ENCODE measurements at places on chromosomes 7 and 10. TPM values are rescaled to one million over a fixed set of nuclear protein-coding genes. Genes with fewer than 3 reads are reported as not detected.

DNA sequence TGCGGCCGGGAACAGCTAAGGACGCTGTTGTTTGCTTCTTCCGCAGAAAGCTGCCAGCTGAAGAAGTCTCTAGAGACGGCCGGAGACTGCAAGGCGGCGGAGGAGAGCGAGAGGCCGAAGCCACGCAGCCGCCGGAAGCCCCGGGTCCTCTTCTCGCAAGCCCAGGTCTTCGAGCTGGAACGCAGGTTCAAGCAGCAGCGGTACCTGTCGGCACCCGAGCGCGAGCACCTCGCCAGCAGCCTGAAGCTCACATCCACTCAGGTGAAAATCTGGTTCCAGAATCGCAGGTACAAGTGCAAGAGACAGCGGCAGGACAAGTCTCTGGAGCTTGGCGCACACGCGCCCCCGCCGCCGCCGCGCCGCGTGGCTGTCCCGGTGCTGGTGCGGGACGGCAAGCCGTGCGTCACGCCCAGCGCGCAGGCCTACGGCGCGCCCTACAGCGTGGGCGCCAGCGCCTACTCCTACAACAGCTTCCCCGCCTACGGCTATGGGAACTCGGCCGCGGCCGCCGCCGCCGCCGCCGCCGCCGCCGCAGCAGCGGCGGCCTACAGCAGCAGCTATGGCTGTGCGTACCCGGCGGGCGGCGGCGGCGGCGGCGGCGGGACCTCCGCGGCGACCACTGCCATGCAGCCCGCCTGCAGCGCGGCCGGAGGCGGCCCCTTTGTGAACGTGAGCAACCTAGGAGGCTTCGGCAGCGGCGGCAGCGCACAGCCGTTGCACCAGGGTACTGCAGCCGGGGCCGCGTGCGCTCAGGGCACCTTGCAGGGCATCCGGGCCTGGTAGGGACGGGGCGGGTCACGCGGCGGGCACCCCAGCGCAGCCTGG is 2.4 kb downstream of the NKX2-3 start:
- peak; percentile 38 for DNase-seq

GRCh38 chr10:110857265-110858171 is 14.2 kb upstream of the PDCD4 start:
- no peak for DNase-seq

The SLC18A2 gene
- total RNA-seq: not detected

- no peak for DNase-seq
These were observed 10.1 kb downstream of the NFKB2 start for GRCh38 chr10:102405632-102406031.

DNA sequence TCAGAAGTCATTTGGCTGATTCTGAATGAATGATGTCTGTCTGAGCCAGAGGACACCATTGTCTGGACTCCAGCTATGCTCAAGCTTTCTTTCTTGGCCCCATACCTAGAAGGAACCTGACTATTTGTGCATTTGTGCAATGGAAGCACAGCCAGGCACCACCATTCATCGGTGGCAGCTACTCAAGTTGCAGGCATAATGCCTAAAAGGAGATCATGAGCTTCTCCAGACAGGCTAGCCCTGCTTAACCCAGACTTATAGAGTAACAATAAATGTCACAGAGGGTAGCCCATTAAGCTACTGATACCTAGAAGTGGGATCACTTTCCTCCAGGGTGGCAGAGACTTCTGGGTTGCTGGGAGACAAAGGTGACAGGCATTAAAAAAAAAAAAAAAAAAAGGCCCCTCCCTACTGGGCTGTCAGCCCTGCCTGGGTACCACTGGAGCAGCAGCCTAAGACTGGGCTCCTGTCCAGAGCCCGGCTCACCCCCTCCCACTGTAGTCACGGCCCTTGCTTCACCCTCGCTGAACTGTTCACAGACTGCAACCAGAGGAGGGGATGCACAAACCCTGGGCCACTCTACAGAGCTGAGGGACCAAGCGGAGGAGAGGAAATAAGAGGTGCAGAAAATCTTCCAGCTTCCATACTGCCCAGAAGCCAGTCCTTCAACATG is 75.4 kb upstream of the ATP6V0A4 start:
- DNase-seq: no peak

DNA sequence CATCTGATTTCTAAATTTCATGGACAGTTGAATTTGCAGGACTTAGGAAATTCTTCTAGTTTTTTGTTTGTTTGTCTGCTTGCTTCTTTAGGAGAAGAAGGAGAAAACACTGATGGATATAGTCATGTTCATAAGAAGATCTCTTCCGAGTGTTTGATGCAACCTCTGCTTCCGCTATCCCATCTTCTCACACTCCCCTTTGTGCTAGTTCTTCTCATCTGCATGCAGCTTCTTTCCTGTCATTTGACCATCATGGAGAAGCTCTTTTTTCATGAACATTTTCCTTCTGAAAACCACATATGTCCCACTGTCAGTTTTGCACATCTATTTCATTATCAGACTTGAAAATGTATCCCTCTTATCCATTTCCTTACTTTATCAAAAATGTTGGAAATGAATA is 346.9 kb upstream of the PRKCQ start:
- no peak for DNase-seq

The PLXDC2 gene
- total RNA-seq: 5.1 TPM

GRCh38 chr7:22549051-22549450 is 49.1 kb upstream of the STEAP1B start:
- DNase-seq: peak; percentile 68

DNA sequence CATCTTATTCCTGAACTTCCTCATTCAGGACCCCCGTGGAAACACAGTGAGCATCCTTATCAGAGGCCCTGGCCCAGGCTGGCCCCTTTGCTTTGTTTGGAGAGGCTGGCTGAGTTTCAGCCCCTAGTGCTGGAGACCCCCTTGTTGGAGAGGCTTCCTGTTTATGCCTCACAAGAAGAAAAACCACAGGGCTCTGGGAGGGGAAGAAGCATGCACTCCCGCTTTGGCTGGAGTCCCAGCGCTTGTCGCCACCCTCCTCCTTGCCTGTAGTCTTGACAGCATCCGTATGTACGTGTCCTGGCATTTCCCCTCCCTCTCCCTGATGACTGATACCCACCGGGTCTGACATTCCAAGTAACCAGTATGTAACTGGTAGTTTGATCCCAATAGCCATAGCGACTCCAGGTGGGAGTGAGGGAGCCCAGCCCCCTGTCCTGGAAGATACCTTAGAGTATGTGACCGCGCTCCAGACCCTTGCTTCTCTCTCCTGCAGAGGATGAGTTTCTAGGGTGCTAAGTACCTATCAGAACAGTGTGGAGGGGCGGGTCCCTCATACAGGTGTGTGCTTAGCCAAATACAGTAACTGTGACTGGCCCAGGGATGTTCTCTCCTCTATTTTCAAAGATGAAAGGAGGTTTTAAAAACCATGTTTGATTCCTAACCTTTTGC is 6.9 kb upstream of the ATP6V0E2 start:
- DNase-seq: peak; percentile 60

GRCh38 chr10:103668351-103669242 is 175.1 kb downstream of the NEURL1 start:
- DNase-seq: no peak

GRCh38 chr7:150430465-150431085 is 19.9 kb upstream of the GIMAP8 start:
- DNase-seq: no peak

DNA sequence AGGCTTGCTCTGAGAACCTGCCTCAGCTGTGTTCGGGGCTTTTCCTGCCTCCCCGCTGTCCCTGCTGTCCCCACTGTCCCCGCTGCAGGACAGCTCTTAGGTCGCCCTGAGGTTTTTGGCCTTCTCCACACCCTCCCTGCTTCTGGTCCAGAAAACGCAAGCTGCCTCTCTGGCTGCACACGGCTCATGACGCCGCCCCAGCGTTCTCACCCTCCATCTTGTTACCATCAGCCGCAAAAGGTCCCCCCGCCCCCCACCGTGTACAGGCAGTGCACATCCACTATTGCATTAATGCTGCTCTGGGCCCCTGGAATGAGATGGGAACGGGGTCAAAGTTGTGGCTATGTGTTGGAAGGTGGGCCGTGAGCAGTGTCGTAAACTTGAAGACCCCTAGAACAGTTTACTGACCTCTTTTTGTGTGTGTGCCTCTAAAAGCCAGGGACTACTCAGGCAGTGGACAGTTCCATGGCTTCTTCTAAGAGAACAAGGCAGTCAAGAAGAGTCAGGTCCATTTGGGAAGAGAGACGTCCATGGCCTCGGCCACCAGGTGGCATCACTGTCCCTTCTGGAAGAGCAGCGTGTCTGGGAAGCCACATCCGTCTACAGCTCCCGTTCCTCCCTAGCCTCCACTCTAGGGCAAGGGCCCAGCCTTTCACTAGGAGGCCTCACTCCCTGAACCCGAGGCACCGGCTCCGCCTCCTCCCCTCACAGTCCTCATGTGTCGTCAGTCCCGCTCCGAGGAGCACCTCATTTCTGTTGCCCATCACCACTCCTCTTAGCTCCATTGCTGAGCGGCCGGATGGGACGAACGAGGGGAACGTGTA is 38.5 kb upstream of the MKRN1 start:
- peak; percentile 69 for DNase-seq

The PPRC1 gene
- 46.3 TPM for total RNA-seq

DNA sequence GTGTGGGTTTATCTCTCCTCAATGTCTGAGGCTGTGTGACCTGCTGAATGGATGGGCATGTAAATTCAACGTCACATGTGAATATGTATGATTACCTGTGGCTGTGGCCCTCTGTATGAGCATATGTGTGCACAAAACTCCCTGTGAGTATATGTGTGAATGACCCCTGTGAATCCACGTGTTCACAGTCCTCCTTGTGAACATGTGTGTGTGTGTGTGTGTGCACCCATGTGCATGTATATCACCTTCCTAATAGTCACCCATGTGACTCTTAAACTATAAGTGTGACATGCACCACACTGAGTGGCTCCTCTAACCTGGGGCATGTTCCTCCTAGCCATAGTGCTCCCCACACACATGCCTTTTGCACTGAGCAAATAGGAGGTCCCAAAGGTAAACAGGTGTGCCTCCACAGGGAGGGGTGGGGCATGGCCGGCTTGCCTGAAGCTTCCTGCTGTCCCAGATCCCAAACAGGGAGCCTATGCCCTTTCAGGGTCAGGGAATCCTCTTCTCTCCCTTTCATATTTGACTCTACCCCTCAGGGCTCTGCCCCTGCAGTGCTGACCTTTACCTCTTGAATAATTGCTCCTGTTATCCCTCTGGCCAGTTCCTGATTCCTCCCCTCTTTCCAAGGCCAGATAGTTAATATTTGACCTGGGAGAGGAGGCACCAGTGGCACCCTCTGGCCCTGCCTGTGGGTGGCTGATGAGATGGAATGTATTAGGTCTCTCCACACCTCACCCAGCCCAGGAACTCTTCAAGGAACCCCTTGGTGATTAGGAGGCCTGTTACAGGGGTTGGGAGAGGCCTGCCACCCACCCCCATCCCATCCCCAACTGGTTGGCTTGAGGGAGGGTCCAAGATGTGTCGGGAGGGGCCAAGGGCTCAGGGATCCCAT is 1.9 kb downstream of the SEMA4G start:
- DNase-seq: no peak

GRCh38 chr10:5311617-5312016 is 53.1 kb upstream of the UCN3 start:
- DNase-seq: no peak

DNA sequence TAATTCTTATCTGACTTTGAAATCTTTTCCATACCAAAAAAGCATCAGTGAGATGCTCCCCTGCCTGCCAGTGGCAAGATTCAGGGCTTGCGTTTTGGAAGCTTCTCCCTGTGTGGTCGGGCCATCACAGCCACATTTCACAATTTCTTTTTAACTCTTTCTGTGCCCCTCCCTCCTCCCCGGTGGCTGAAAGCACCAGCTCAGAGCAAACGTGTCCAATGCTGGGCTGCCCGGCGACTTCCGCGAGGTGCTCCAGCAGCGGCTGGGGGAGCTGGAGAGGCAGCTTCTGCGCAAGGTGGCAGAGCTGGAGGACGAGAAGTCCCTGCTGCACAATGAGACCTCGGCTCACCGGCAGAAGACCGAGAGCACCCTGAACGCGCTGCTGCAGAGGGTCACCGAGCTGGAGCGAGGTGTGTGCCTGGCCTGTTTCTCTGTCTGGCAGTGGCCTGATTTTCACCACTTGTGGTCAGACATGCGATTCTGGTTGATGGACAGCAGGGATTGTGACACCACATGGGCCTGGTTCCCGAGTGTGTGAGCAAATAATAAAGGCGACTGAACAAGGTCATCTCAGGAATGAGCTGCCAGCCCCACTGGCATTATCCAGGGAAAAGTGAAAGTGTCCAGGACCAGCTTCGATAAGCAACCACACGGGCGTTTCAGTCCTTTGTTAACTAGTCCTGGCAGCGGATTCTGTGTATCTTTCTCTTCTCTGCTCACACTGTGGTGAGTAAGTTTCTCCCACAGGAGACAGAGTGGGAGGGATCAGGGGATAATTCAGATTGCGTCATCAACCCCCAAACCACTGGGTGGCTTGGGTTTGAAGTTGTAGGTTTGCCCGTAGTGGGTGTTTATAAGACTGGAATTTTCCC is 2.6 kb downstream of the NPTX2 start:
- no peak for DNase-seq

DNA sequence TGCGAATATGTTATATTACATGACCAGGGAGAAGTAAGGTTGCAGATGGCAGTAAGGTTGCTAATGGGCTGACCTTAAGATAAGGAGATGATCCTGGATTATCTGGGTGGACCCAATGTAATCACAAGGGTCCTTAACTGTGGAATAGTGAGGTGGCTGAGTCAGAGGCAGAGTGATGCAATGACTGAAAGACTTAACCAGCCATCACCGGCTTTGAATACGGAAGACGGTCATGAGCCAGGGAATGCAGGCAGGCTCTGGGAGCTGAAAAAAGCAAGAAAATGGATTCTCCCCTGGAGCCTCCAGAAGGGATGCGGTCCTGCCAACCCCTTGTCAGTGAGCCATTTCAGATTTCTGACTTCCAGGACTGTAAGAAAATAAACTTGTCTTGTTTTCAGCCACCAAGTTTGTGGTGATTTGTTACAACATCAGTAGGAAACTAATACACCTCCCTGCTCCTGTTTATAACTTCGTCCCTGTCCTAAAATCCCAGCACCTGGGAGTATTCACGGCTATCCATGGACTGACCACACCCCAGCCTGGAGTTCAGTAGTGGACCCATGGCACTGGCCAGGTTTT is 4.6 kb upstream of the C10orf95 start:
- peak; percentile 43 for DNase-seq

GRCh38 chr7:139889186-139889871 is 60.3 kb downstream of the TBXAS1 start:
- DNase-seq: peak; percentile 58

- DNase-seq: no peak
These were observed 163.1 kb downstream of the PPP1R17 start for GRCh38 chr7:31850066-31850465.

The PIK3AP1 gene
- total RNA-seq: 0.10 TPM

DNA sequence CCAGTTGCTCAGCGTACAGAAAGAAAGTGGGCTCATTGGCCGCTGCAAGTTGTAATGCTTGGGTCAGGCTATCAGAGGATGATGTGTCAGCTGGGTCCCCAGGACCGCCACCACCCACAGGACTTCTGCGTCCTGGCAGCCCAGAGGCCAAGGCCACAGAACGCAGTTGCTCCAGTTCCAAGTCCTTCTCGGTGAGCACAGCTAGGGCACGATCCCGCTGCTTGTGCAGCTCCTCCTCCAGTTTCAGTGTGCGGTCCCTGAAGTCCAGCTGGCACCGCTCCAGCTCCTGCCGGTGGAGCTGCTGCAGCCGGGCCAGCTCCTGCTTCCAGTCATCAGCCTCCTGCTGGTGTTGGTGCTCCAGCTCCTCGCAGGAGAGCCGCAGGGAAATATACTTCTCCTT is 3.0 kb downstream of the GCC1 start:
- no peak for DNase-seq

The MYO3A gene
- total RNA-seq: not detected

The HOXA6 gene
- total RNA-seq: 3.4 TPM

The TMEM213 gene
- not detected for total RNA-seq

The LIPM gene
- total RNA-seq: 0.11 TPM

GRCh38 chr7:138205614-138206150 is 129.4 kb downstream of the AKR1D1 start:
- no peak for DNase-seq

The ASIC3 gene
- 0.25 TPM for total RNA-seq

GRCh38 chr7:51085034-51085692 is 231.4 kb downstream of the COBL start:
- DNase-seq: no peak
